ENCODE measurements at places on chromosomes 3 and 15.

DNA sequence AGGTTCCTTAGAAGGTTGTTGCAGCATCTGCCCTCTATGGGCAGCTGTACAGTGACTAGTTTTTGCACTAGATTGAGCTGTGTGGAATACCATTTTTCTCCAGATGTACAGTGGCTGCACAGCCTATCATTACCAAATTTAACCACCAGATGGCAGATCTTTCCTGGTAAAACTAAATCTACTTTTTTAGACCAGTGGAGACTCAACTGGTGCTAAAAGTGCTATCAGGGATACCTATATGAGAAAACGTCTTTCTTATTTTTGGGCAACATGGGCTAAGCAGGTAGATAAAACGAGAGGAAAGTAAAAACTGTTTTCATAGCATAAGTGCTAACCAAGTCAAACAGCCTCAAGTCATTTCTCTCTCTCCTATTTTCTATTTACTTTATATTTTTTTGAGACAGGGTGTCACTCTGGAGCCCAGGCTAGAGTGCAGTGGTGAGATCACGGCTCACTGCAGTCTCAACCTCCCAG is 21.2 kb downstream of the IGSF10 start:
- peak; percentile 33 for DNase-seq

GRCh38 chr15:67089217-67090193 is 24.1 kb downstream of the SMAD3 start:
- DNase-seq = no peak

GRCh38 chr3:83235180-83235814 is 1473.9 kb upstream of the GBE1 start:
- DNase-seq = no peak

DNA sequence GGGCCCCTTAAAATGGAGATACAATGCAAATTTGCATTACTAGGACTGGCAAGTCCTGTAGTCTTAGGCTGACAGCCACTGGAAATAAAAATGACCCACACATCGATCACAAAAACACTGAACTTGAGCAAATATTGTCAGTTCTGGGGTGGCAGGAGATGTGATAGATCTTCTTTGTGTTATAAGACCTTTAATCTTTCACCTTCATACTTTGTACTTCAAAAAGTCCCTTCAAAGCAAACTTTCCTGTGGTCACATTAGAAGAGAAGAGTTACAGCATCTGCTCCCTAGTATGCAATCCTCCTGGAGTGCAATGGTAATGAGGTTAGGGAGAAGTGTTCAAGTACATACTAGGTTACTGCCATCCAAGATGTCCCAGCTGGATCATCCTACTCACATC is 149.4 kb upstream of the KCNMB2 start:
- no peak for DNase-seq

DNA sequence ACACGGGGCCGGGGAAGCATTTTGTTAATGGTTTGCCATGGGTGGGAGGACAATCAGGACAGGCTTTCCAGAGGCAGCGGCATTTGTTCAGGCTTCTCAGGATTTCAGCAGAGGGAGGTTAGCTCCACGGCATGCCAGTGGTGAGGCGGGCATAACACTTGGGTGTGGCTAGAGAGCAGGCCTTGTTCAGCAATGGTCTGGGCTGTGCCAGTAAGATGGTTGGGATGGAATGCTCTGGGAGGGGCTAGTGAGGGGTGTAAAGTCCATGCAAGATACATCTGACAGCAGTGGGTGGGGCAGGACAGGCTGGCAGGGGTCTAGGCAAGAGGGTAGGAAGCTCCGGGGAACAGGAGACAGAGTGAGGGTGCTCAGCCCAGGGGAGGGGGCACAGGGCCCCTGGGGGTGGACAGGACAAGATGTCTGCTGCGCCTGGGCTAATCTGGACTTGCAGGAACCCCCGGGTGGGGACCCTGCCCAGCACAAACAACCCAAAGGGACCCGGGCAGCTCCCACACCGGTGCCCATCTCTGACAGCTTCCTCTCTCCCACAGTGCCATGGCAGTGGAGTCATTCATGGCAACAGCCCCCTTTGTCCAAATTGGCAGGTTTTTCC is 8.4 kb downstream of the TMEM43 start:
- no peak for DNase-seq

- no peak for DNase-seq
These were observed 36.5 kb downstream of the GOLGA6L10 start for GRCh38 chr15:82312586-82313349.

GRCh38 chr3:184380627-184381260 is 890 bp downstream of the CHRD start:
- DNase-seq = no peak

DNA sequence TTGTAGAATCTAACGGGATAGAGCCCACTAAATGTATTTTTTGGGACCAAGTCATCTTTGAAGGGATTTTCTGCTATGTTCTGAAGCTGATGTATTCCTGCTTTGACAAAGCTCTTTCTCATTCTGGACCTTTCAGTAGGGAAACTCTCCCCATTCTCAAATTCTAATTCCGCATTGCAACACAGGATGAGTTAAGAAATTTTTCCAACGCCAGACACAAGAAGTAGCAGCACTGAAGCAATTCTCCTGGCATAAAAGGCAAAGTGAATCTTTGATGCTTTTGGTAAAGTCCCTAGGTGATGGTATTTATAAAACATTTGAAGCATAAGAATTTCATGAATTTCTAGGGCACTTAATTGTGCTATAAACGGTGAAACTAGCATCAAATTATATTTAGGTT is 76.8 kb downstream of the ZPLD1 start:
- DNase-seq = no peak

- no peak for DNase-seq
These were observed 303.8 kb upstream of the NECTIN3 start for GRCh38 chr3:110767838-110768237.

GRCh38 chr3:153273217-153273616 is 111.2 kb downstream of the RAP2B start:
- no peak for DNase-seq

DNA sequence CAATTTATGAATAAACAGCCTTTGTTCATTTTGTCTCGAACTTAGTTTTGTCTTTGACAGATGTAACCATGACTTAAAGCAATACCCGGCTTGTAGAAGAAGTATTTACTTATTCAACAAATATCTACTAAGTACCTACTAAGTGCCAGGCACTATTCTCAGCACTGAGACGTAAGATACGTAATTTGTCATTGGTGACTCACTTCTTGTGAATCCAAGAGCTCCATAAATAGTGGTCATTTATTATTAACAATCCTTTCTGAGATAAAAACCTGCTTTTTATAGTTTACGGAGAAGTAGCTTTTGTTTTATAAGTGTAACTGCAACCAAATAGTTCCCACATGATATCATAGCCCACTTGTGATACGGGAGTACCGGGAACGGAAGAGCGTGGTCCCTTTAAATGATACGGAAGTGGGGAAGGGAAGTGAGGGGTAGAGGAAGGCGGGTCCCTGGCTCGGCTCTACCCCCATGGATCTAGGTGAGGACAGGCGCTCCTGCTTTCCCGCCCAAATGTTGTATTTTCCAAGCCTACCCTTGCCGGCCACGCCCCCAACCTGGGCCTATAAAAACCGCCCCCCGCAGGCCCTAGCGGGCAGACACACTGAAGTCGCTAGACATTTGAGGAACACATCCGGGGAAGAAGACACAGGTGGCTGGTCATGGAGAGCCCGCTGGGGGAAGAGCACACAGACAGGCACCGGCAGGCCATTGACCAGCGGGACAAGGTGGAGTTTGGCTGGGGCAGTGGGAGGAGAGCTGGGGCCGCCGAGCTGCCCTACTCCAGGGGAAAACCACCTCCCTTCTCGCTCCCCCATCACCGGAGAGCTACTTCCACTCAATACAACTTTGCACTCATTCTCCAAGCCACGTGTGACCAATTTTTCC is at the start of gene SAMMSON:
Gene SAMMSON, plus strand, starts transcription at position 594 of the 888 bp plus-strand sequence.
- no peak for DNase-seq

- no peak for DNase-seq
These were observed 2.2 kb downstream of the CADM2 start for GRCh38 chr3:84961011-84961410.

DNA sequence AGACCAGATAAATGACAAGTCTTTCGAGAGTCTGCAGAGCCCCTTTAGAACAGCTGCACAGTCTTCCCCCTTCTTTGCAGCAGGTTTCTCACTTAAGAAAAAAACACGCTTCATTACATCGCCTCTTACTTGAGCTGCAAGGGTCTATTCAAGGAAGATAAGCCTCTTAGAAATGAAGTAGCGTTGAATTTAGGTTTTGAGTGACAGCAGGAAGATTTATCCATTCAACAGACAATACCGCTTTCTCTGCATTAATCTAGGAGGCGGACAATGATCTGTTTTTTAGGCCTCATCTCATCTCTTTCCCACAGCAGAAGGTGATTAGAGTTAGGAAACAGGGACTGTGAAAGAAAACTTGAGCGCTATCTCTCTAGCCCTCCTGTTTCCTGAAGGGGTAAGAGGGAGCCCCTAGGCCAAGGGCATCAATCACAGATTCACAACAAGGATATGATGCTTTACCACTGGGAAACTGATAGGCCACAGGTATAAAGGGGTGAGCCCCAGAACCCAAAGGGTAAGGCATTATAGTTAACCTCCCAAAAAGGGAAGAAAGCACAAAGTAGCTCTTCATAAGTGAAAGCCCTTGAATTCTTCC is 84.3 kb downstream of the MECOM start:
- DNase-seq = no peak

DNA sequence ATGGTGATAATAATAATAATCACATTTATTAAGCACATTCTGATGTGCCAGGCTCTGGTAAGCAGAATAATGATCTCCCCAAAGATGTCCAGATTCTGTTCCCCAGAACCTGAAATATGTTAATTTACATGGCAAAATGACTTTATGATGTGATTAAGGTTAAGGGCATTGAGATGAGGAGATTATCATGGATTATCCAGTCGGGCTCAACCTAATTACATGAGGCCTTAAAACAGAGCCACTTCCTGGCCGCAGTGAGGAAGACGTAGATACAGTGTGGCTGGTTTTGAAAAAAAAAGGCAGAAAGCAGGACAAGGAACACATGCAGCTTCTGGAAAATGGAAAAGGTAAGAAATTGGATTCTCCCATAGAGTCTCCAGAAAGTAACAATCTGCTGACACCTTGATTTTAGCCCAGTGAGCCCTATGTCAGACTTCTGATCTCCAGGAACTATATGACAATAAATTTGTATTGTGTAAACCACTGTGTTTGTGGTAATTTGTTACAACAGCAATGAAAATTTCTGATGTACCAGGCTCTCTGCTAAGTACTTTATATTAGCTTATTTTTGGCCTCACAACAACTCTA is 126.7 kb downstream of the ALCAM start:
- no peak for DNase-seq

DNA sequence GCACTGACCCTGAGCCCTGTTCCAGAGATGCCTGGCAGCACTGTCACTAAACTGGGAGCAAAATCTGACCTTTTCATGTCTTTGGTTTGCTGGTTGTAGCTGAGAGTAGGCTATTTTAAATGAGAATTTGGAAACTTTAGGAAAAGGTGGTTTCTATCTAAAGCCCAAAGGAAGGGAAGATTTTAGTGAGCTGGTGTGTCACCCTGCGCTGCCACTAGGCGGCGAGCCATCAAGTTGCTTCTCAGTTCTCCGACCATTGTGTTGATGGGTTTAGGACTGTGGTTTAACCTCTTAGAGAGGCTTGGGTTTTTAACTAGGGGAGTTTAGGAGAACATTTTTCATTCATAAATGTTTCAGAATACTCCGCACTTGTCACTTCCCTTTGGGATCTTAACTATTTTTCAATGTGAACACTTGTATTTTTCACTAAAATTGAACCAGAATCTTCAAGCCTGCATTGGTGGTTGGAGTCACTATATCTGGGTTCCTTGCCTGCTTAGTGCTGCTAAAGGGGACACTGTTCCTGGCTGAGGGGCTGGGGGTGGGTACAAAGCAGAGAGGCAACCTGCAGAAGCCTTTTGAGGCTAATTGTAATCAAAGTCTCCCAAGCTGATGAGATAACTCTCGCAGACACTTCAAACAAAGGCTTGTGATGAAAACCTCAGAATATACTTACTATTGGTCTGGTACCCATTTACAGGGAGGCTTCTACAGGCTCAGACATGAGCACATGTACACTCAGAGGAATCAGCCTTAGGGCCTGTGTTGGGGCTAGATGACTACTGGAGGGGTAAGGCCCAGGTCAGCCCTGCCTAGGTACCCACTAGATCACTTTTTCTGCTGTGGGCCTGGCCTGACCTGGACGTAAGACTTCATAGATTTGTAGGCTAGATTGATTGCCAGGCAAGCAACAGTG is 16.8 kb downstream of the EXOSC7 start:
- DNase-seq = peak; percentile 18

DNA sequence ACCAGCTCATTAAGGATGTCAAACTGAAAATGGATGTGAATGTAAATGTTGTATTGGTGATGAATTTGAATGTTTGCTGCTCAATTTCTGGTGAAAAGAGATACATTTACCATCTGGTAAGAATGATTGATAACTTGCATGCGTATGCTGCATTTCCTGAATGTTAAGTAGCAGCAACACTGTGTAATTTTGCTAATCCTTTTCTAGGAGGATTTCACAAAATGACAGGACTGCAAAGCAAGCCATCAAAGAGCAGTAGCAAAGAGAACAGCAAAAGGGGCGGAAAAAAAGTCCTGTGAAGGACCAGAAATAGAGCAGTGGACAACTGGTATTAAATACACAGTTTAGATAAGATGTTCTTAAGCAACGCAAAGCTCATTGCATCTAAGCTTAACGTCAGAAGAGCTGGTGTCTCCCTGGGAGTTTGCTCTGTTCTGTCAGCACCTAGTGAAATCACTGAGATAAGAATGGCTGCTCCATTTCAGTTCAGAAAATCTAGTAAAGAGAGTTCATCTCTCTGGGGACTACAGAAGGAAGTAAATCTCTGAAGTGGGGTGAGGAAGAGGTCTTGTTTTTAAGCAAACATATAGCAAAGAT is 23.5 kb upstream of the PAQR5 start:
- DNase-seq = no peak

- DNase-seq = no peak
These were observed 74.6 kb upstream of the ACAD9 start for GRCh38 chr3:128804811-128805155.

GRCh38 chr3:18751514-18751913 is 326.4 kb upstream of the SATB1 start:
- no peak for DNase-seq

- no peak for DNase-seq
These were observed 190.5 kb upstream of the NECTIN3 start for GRCh38 chr3:110881069-110881468.

GRCh38 chr3:29347412-29347811 is 66.5 kb downstream of the RBMS3 start:
- DNase-seq = no peak

DNA sequence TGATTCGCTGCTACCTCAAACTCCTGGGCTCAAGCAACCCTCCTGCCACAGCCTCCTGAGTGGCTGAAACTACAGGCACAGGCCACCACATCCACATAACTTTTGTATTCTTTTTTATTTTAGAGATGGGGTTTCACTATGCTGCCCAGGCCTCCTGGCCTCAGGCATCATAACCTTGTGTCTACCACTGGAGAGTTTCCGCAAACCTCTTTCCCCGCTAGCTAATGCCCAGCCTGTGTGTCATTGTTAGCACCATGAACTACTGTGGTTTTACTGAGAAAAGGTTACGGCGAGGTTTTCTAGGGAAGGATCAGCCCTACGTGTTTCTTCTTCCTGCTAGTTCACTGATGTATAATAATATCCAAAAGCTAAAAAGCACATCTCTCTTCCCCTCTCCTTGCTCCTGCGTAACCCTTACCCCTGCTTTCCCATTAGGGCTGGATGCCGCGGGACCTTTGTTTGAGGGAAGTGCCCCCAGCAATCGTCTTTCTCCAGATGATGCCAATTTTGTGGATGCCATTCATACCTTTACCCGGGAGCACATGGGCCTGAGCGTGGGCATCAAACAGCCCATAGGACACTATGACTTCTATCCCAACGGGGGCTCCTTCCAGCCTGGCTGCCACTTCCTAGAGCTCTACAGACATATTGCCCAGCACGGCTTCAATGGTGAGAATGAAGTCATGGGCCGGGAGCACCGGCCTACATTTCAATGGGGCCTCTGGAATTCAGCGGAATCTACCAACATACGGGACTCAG is 113.7 kb downstream of the LIPC start:
- DNase-seq = peak; percentile 69

All from CD4-positive, alpha-beta T cell treated with Interleukin-15 for 4 hours (primary cell).